ENCODE measurements at places on chromosomes 2 and 18. TPM values are rescaled to one million over a fixed set of nuclear protein-coding genes. Genes with fewer than 3 reads are reported as not detected.
A peak's percentile ranks its signal among the peaks of the same experiment; 100 is the strongest.

DNA sequence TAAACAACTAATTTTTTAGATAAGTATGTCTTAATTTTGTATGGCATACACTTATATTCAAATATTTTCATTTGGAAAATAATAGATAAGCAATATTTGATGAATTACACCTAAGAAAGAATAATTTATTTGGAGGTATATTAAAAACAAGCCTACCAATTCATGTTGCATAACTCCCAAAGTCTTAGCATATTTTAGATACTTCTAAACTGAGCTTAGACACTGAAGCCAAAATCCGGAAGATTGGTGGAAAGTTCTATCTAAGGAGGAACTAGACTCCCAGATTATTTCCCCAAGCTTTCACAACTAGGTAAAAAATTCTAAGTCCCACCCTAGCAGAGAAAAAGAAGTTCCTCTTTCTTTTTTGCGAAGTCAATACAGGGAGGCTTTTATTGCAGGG lies 221.0 kb upstream of the MMADHC start:
- no peak for DNase-seq

DNA sequence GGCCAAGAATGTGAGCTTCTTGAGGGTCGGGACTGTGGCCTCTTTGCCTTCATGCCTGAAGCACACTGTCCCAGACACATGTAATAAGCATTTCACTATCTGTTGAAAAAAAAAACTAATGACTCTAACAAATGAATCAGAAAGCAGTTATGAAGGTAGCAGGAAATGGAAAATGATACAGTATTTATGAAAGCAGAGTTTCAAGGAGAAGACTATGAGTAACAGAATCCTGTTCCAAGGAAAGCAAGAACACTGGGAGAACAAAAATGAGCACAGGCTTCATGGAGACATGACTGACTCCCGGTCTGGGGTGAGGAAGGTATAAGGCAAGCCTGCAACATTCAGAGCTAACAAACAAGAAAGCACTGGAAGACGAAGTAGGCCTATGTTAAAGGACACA lies 190.8 kb downstream of the RNF152 start:
- no peak for DNase-seq

DNA sequence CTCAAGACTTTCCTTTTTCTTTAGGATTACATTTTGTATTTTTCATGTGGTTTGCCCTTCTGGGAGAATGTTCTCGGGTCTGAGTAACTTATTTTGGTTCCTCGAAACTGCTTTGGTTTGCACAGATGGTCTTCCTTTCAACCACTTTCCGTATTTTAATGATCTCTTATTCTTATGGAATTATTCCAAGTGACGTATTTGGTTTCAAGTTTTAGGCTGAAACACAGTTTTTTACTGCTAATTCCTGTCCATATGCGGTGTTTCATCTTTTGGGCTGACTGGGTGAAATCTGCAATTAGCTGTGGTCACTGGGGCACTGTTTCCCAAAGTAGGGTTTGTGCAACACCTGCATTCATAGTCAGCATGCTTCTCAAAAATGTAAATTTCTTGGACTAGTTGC lies 122.7 kb downstream of the CAPN13 start:
- no peak for DNase-seq

DNA sequence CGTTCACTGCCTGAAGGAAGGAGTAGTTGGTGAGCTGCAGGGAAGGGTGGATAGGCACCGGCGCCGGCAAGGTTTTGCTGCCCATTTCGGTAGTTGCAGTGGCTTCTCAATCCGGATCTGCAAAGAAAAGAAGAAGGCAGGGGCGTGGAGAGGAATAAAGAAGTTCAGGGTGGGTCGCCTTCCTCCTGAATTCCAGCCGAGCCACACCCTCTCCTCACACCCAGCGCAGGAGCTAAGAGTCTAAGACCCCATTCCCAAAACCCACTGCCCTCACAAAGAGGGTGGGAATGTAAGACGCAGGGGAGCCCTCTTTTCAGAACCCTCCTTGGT lies 4.7 kb downstream of the OSR1 start:
- DNase-seq = no peak

DNA sequence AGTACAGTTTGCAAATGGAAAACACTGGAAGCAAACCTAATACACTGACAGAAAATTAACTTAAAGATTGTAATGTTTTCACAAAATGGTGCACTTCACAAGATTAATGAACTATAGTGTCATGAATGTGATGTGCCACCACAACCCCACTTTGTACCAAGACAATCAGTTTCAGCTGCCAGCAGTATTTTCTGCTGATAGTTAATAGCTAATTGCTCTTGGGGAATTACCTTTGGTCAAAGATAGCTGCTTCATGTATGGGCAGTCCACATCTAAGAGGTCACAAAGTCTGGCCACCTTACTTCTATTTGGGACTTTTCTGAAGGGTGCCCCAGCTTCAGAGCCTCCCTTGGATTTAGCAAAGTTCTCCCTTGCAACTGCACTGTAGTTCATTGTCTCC lies 254.0 kb downstream of the CALCRL start:
- no peak for DNase-seq

Gene EML4
- 29.5 TPM for total RNA-seq

Gene RGPD8
- total RNA-seq = 10.5 TPM

Gene ECEL1
- 0.10 TPM for total RNA-seq

Gene RAB6C
- total RNA-seq = not detected

Gene PRR30
- total RNA-seq = not detected

- DNase-seq = no peak
Measured at GRCh38 chr18:61545281-61546245, 212.3 kb downstream of the CDH20 start.

Gene AOX1
- total RNA-seq = 67.5 TPM

- DNase-seq = no peak
Measured at GRCh38 chr18:4203568-4204437, 251.3 kb downstream of the DLGAP1 start.

- no peak for DNase-seq
Measured at GRCh38 chr2:609881-610280, 67.3 kb downstream of the TMEM18 start.

GRCh38 chr2:85132834-85133637 lies at the start of gene TCF7L1:
TSS of gene TCF7L1 (plus strand) at chr2:85133392. CDS start at chr2:85133685, 293 bp downstream.
- peak; percentile 97 for DNase-seq

DNA sequence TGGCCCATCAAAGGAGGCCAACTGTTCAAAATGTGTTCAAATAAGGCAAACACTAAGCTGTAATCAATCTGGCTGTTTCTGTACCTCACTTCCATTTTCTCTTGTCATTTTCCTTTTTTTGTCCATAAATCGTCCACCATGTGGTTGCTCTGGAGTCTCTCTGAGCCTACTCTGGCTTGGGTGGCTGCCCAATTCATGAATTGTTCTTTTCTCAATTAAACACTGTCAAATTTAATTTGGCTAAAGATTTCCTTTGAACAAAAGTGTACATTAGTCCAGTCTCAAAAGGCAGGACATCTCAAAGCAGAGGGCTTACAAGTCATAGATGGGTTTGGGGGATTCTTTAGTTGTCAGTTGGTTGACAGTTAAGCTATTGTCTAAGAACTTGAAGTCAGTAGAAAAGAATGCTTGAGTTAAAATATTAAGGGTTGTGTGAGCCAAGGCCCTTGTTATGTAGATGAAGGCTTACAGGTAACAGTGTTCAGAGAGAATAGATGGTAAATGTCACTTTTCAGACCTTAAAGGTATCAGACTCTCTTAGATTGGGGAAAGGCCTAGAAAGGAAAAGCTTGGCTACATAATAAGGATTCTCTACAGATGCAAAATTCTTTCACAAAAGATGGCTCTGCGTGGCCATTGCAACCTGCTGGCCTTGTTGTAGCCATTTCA lies 831.2 kb upstream of the CDH2 start:
- no peak for DNase-seq

- DNase-seq = no peak
Measured at GRCh38 chr2:48755473-48755872, at the start of gene LHCGR. TSS of gene LHCGR (minus strand) at chr2:48755724. CDS start at chr2:48755671, 53 bp downstream.

Gene SCG2
- total RNA-seq = 1.8 TPM

DNA sequence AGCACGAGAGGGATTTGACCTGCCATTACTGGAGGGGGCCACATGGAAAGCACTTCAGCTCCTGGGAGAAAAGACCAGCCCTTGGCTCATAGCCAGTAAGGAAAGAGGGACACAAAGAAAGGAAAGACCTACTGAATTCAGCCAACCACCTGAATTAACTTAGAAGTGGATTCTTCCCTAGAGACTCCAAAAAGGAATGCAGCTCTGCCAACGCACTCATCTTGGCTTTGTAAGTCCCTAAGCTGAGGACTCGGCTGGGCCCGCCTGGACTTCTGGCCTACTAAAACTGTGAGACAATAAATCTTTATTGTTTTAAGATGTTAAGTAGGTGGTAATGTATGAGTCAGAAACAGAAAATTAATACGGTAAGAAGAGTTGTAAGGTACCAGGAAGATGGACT lies 11.5 kb downstream of the ATF2 start:
- no peak for DNase-seq

DNA sequence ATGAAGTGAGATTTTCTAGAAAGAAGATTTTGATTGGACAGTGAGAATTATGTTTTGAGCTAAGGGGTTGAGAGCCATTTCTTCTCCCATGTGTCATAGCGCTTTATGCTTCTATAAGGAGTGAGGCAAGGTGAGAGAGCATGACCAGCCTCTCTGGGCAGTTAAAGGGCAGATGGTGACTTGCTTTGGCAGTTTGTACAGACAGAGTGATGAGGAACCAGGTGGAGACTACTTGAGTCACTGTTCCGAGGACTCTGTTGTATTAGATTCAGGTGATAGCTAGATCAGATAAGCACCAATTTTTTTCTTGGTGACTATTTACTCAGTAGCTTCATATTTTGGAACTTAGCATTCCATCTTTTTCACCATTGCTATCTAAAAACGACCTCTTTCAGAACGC lies 4.5 kb downstream of the CRIM1 start:
- DNase-seq = no peak

DNA sequence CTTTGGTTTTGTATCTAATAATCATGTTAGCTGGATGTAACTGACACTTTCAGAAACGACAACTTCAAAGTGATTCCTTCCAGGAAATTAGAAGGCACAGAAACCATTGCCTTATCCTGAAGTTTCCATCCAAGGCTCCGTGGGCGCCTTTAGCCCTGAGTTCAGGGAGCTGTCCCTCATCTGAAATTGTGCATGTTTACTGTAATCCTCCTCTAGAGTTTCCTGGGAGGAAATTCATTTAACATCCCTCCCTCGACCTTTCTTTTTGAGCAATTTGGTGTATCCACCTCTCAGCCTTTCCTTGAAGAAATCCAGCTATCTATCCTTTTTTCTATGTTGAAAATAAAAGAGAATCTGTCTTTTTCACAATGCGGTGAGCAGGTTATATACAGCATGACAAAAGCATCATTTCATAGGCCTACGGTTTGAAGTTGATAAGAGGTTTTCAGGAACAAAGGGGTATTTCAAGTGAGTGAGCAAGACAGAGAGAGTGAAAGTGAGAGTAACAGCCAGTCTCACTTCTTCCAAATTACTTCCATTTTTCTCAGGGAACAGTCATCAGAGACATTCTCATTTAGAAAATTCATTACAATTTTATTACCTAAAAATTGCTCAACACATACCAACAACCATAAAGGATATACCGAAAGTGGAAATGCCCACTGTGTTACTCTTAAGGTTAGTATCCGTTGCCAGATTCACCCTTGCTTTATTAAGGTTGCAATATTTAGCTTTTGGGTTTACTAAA lies 167.3 kb downstream of the MREG start:
- DNase-seq = no peak

- no peak for DNase-seq
Measured at GRCh38 chr2:126886916-126887280, 11.8 kb upstream of the TEX51 start.

Gene ASPRV1
- total RNA-seq = 959 TPM

DNA sequence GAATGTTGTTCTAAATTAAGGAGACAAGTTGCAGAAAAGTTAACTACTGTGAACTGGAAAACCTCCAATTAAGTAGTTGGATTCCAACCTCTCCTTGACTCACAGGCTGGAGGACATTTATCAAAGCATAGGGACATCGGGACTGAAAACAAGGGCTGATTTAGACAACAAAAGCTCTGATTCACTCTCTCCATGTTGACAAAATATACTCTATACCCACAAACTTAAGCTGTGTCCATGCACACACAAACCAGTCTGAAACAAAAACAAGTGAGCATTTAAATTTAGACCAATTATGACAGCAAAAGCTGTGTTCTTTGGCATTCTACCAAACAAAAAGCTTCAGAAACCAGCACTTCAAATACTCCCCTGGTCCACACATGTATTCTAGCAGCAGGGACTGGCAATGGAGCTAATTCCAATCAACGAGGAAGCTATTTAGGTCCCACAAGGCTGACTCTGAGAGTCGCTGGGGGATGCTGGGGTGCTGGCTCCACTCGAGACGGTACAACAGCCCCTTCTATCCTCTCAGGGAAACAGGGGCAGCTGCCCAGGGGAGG lies 71.4 kb downstream of the NXPH2 start:
- no peak for DNase-seq

- no peak for DNase-seq
Measured at GRCh38 chr18:4906856-4907255, 290.2 kb downstream of the AKAIN1 start.

Measured in lower leg skin (tissue), 4 donors.